CD4-positive, alpha-beta T cell treated with Interleukin-15 for 1 hour (primary cell): ENCODE measurements at places on chromosomes 13 and 19.

- no peak for DNase-seq
Observed at GRCh38 chr19:34082289-34083077, 89.8 kb upstream of the LSM14A start.

DNA sequence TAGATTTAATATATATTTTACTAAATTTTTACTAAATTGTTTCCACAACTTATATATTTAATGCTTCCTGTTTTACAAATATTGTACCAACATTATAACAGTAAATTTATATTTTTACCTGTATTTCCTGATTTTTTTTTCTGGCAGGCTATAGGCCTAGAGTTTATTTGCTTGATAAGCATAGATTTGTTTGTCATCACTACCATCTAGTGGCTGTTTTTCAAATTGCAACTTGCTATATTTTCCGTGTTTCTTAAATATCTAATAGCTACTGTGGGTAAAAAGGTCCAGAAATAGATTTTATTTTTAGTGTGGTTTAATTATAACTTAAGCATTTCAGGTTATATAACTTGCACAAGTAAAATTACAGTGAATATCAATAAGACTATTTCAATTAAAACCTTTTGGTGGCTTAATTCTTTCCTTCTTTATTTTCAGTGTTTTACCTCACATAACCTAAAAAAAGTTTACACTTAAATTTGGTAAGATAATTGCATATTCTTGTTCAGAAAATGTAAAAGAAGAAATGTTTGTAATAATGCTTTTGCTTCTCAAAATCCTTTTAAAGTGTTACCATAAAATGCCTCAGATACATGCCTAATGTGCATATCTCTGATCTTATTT, 60.6 kb downstream of the NDFIP2 start:
- no peak for DNase-seq

- DNase-seq = no peak
Observed at GRCh38 chr13:54758795-54759194, 1730.2 kb downstream of the OLFM4 start.

- peak; percentile 90 for DNase-seq
Observed at GRCh38 chr19:46346821-46347571, at the start of gene PPP5C. TSS of gene PPP5C (plus strand) at chr19:46347087. CDS start at chr19:46347097, 10 bp downstream.

- no peak for DNase-seq
Observed at GRCh38 chr19:19434483-19435045, 29.1 kb downstream of the GATAD2A start.

GRCh38 chr13:97276862-97277269, 54.7 kb downstream of the MBNL2 start:
- DNase-seq = no peak

- no peak for DNase-seq
Observed at GRCh38 chr19:53659292-53659691, 27.5 kb downstream of the DPRX start.

DNA sequence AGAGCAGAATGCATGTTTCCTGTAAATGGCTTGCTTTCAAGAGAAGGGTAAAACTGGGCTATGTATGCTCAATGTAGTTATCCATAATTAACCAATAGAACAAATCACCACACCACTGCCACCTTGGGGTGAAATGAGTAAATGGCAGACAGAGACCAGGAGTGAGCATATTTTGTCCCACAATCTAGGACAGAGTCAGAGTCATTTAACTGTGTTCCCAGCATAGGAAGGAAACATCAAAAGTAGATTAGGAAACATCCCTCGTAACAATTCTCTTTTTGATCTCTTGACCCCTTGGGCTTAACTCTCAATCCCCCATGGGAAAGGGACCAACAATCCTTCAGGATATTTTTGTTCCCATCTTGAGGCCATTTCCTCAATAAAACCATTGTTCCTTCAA, 224.8 kb downstream of the NHLRC3 start:
- no peak for DNase-seq

GRCh38 chr19:51065221-51065960, 499 bp upstream of the KLK13 start:
- DNase-seq = no peak

DNA sequence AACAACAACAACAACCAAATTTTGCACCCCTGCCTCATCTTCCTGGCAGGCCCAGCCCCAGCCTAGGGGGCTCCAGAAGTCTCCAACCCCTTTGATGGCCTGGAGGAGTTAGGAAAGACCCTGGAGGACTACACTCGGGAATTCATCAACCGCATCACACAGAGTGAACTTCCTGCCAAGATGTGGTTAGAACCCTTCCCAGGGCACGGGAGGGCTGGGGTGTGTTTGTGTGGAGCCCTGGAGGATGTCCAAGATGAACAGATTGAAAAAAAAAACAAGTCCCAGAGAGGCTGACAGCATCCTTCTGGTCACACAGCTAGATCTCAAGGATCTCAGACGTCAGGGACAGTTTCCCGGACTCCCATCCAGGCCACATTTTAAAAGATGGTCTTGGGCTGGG, 13.3 kb downstream of the APOC1 start:
- DNase-seq = no peak

DNA sequence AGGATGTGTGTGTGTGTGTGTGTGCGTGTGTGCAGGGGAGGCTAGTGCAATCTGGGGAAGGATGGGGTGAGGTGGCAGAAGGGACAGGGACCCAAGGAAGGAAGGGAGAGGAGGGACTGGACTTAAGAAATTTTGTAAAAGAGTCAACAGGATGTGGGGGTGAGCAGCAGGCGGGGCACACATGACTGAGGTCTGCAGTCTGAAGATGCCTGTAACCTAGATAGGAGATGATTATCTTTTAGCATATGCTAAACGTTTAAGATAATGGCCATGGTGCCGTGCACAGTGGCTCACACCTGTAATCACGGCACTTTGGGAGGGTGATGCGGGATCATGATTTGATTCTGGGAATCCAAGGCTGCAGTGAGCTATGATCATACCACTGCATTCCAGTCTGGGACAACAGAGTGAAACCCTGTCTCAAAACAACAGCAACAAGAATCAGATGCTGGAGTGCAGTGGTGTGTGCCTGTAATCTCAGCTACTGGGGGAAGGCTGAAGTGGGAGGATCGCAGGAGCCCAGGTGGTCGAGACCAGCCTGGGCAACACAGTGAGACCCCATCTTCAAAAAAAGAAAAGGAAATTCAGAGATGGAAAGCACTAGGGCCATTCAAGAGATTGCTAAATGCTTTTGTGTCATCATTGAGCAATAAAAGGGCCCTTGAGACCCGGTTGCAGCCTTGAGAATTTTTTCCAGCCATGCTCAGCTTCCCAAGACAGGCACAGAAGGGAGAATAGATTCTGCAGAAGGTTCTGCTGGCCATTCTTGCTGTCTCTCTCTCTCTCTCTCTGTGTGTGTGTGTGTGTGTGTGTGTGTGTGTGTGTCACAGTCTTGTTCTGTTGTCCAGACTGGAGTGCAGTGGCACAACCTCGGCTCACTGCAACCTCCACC, 3.8 kb upstream of the ZNF414 start:
- DNase-seq = peak; percentile 72

DNA sequence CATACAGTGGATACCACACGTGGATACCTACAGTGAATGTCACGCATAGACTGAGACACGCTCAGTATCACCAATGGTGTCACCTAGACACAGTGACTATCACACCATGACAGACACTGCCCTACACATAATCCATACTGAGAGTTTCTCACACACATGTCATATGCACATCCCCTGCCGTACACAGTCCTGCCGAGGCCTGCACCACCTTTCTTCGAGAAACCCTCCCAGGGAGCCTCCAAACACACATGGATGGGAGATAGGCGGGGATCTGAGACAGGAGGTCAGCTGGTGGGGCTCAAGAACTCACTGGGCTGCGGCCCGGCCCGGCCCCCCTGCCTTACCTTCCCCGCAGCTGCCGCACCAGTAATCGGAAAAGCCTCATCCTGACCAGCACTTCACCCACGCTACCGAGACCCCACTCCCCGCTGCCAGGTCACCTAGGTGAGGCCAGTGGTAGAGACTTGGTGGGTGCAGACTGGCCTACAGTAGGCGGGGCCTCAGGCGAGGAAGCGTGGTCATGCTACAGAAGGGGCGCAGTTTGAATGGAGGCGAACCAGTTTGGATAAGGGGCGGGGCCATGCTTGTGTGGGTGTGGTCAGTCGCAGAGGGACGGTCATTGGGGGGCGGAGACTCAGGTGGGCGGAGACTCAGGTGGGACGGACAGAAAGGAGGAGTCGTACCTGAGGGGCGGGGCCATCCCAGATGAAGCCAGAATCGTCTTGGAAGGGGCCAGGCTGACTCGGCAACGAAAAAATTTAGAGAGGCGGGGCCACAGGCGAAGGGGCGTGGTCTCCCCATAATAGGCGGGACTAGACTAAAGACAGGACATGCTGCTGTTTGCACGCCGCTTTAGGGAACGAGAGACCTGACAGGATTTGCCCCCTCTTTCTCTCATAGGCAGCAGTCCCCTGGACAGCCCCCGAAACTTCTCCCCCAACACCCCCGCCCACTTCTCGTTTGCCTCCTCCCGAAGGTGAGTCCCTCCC, 2.1 kb downstream of the MAST1 start:
- peak; percentile 31 for DNase-seq

- no peak for DNase-seq
Observed at GRCh38 chr13:75329723-75330122, 152.2 kb downstream of the TBC1D4 start.

- peak; percentile 57 for DNase-seq
Observed at GRCh38 chr19:41795031-41795461, 1.3 kb upstream of the CEACAM3 start.

DNA sequence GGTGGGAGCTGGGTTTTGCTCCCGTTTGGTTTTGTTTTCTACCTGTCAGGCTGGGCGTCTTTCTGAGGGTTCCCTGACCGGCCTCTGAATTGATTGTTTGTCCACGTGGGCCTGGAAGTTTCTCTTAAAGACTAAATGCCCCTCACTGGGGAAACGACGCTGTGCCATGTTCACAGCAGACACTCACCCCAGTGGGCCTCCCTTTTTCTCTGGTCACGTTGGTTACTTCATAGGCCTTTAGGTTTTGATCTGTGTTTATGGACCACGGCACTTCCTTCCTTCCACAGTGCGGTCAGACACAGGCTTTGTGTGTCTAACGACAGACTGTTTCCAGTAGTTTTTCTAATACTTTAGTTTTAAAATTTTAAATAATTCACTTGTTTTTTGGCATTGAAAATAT, 20.1 kb upstream of the NDUFS7 start:
- peak; percentile 46 for DNase-seq

DNA sequence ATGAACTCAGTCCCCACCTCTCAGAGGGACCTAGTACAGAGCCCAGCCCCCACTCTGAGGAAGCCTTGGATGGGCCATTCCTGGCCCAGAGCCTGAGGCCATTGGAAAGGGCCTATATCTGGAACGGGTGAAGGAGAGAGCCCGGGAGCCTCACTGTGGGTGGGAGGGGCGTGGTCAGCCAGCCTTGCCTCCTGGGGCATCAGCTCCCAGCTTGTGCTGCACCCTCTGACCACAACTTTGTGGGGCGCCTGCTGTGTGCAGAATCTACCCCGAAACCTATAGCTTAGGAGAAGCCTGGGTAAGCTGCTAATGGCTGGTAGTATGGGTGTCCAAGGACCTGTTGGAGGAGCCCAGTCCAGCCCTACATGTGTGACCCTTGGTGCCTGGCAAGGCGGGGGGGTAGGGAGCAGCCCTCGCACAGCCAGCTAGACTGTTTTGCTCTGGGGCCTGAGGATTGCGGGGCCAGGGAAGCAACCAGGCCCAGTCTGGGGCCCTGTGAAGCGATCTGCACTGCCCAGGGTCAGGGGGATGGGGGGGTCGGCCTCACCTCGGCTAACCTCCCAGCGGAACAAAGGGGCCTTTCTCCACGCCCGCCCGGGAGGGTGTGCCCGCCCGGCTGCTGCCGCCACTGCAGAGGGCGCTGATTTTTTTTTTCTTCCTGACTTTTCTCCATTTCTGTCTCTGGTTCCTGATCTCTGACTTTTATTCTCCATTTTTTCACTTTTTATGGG, 42.3 kb downstream of the LYL1 start:
- no peak for DNase-seq

DNA sequence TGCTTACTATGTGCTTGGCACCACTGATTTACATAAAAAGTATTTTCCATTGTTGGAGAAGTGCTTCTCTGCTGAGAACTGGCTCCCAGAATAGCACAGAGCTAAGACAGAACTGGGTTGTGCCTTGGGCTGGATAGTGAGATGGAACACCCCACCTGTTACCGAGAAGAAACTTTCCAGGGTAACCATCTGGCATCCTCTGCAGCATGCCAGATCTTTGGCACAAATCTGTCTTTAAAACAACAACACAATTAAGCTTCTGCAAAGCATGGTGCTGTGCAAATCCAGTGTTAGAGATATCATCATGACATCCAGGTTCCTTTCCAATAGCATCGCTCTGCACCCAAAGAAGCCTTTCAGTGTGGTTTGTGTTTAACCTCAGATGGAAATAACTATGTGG, 202.5 kb upstream of the RFC3 start:
- DNase-seq = no peak

DNA sequence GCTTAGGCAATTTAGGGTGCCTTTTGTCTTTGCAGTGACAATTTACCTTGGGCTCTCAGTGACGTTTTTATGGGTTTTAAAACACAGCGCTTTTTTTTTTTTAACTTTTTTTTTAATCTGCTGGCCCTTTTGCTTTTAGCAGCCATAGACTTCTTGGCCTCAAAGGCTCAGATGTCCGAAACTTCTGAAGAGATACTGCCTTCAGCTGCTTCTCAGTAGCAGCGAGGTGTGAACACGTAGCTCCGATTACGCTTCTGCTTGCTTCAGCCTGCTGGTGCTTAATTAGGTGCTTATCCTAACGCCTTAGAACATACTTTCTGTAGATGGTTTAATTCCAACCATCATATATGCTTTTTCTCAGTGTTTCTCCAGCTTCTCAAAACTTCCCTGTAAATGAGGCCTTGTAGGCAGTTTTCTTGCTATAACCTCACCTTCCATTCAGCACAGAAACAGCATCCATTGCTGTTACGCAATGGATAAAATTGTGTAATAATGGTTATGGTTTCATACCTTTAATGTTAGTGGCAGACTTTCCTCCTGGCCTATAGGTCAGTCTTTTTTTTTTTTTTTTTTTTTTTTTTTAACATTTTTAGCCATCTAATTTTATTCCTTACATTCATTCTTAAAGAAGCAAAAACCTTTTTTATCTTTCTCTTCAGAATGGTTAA, 723.9 kb downstream of the GPC5 start:
- DNase-seq = no peak

DNA sequence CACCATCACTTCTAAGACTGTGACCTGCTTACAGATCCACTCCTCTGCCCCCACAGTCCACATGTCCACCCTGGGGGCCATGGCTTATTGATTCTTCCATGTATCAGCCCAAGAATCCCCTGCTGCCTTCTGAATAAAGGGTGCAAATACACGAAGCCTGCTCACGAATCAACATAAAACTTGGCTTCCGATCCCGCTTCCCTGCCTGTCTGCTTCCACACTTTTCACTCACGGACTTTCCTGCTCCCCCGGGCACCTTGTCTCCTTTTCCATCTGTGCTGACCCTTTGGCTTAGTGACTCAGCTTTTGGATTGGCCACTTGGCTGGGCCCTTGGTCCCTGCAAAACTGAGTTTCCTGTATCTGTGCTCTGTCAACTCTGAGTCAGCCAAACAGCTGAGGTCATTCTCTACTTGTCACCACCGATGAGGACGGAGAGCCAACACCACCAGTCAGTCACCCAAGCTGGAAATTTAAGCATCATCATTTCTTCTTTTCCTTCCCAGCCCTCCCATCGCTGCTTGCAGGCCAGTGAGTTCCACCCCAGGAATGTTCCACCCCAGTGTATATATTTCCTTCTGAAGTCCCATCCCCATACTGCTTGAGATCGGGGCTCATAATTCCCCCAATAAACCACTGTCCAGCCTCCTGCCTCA, 11.4 kb upstream of the USP12 start:
- no peak for DNase-seq
